Naive thymus-derived CD8-positive, alpha-beta T cell (primary cell): ENCODE measurements at places on chromosomes 11 and 22.

DNA sequence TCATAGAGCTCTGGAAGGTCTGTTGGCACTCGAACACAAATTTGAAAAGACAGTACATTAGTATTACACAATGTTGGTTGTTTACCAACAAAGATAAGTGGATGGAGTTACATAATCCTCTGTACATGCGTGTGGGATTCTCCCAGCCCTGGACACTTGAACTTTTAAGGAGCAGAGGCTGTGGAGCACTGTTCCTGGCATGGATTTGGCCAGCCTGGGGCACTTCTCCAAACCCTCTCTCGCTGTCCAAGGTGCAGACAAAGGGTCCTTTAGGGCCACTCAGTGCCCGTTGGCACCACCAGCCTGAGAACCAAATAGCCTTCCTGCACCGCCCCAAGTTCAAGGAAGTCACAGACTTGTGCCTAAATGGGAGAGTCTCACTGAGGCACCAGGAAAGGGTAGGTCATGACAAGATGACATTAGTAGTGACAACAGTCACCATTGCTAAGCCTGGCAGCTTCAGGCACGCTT lies 1.6 kb upstream of the ANO1 start:
- no peak for DNase-seq

DNA sequence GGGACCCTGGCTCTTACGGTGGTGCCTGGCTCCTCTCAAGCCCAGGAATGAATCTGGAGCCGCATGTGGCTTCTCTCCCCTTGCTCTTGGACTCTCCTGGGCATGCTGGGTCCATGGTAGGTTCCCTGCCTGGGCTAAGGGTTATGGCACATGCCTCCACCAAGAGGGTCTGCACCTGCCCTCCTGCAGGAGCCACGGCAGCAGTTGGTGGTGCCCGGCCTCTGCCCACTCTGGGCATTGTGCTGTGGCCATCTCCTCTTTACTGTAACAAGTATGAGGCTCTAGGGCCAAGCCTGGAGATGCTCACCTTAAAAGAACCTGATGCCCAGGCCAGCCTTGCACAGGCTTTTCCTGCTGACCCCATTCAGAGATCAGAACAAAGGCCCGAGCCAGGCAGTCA lies 104.0 kb upstream of the PITPNB start:
- DNase-seq: no peak

- DNase-seq: no peak
Observed at GRCh38 chr11:77101043-77101537, 1.6 kb upstream of the OMP start.

- no peak for DNase-seq
Observed at GRCh38 chr22:30870451-30871345, 97.9 kb downstream of the MORC2 start.

GRCh38 chr11:108278546-108278945 lies 55.7 kb downstream of the ATM start:
- DNase-seq: no peak

GRCh38 chr11:57901756-57902155 lies 121.9 kb upstream of the OR9Q1 start:
- no peak for DNase-seq

DNA sequence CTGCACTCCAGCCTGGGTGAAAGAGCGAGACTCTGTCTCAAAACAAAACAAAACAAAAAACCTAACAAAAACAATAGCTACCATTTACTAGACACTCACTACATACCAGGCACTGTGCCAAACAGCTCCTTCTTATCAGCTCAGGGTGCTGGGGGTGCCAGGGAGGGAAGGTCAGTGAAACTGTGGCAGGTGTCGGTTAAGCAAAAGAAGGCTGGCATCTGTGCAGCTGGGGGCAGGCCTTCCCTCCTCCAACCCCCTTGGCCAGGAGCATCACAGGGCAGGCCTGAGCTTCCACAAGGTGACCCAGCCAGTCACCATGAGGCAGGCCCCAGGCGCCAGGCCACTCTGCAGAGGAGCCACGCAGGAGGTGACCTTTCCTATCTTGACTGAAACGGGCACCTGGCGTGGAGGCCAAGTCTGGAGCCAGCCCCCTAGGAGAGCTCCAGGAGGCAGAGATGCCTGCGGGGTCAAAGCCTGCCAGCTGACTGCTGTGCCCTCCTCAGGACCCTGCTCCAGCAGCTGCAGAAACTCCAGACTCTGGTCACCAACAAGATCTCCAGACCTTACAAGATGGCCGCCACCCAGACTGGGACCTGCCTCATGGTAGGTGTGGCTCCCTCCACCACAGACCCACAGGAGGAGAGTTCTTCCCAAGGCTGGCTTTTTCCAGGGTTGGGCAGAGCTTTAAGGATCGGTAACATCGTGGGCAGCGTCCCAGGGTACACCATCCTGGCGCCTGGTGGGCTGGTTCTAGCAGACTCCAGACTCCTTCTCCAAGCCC lies 31.3 kb upstream of the DGKZ start:
- no peak for DNase-seq

GRCh38 chr22:43618517-43618916 lies 193.6 kb downstream of the EFCAB6 start:
- no peak for DNase-seq

- DNase-seq: no peak
Observed at GRCh38 chr11:75035911-75036565, 47.3 kb downstream of the NEU3 start.

GRCh38 chr11:133563505-133564025 lies 31.3 kb upstream of the OPCML start:
- DNase-seq: no peak

GRCh38 chr11:64093233-64094039 lies 57.7 kb downstream of the FLRT1 start:
- DNase-seq: no peak

GRCh38 chr11:128942817-128943427 lies at the start of gene TP53AIP1:
Gene TP53AIP1, minus strand, starts transcription at chr11:128942871. Its CDS starts 5,053 bp downstream, at chr11:128937818.
- no peak for DNase-seq

DNA sequence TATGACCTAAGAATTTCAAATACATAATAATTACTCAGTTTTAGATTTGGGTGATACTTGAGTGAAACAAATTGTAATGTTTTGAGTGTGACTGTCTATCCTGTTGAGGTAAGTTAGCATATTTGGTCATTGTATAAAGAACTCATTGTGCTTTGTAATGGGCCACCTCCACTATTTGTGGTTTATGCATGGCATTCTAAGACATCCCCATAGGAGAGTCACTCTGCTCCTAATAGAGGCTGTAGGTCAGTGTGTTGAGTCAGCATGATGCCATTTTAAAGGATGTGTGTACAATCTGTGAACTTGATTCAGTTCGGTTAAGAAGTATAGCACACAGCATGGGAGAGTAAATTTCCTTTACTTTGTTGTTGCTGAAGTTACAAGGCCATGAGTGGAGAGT lies 1112.4 kb downstream of the JRKL start:
- DNase-seq: no peak

DNA sequence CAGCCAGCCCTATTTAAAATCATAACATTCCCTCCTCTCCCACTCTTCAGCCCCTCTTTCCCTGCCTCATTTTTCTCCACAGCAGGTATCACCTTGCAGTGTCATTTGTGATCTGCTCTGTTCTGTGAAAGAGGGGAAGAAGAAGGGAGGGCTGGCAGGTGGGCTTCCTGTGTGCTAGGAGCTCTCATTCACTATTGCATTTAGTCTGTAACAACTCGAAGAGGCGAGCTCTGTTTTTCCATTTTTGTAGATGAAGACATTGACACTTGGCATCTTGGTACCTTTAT lies 52.1 kb upstream of the CRYBB3 start:
- no peak for DNase-seq

- peak; percentile 15 for DNase-seq
Observed at GRCh38 chr11:66981976-66982578, 7.0 kb downstream of the C11orf86 start.

GRCh38 chr11:69083531-69084247 lies 35.0 kb downstream of the TPCN2 start:
- no peak for DNase-seq

GRCh38 chr11:27894552-27894951 lies 194.3 kb upstream of the BDNF start:
- no peak for DNase-seq

- DNase-seq: no peak
Observed at GRCh38 chr22:48137640-48138039, 1375.2 kb downstream of the TBC1D22A start.

GRCh38 chr22:24997023-24997422 lies 44.5 kb downstream of the KIAA1671 start:
- no peak for DNase-seq

DNA sequence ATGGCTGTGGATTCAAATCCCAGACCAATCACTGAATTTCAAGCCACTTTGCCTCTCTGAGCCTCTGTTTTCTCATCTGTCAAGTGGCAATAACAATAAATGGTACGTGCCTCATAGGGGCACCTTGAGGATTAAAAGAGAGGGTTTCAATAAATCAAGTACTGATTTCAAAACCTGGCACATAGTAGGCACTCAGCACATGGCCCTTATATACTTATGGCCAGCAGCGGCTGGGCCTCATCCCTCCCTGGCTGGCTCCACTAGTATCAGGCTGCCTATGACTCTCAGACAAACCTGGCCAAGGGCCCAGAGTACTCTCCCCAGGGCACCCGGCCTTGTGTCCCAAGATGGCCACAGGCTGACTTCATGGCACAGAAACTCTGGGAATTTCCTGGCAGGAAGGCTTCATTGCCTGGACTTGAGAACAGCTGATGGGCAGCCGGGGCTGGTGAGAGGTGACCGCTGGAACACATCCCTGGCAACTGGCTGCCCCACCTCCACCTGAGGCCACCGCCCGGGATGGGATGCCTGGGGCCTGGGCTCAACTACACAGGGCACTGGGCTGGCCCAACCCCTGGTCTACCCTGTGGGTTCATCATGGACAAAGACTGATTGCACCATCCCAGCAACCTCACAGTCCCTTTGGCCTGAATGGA lies 3.4 kb downstream of the FADS3 start:
- DNase-seq: no peak

DNA sequence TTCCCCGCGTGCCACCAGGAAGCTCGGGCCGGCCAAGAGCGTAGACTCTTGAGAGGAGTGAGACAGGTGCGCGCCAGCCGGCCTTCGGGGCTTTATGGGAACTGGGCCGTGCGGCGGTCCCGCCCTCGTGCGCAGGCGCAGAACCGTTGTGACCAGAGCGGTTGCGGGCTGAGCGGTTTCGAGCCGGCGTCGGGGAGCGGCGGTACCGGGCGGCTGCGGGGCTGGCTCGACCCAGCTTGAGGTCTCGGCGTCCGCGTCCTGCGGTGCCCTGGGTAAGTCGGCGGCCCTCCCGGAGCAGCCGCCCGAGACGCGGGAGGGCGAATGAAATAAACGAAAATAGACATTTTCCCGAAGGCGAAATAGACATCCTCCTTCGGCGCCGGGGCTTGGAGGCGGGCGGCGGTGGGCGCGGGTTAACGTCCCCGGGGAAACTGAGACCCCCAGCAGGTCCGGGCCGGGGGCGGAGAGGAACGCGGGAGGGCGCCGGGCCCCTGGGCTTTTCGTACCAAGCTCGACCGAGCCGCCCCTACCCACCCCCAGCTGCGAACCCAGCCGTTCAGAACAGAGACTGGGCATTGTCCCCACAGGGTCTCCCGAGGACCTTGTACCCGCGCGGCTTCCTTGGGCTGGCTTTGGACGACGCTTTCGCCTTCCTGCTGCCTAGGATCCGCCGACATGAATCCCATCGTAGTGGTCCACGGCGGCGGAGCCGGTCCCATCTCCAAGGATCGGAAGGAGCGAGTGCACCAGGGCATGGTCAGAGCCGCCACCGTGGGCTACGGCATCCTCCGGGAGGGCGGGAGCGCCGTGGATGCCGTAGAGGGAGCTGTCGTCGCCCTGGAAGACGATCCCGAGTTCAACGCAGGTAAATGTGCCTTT lies at the start of gene ASRGL1:
Gene ASRGL1 (plus strand): TSS at position 146 of the 879 bp plus-strand sequence. CDS start 530 bp downstream, at position 676.
- peak; percentile 73 for DNase-seq
